ENCODE measurements at places on chromosomes 3 and 15.
A peak's percentile ranks its signal among the peaks of the same experiment; 100 is the strongest.

GRCh38 chr3:25007974-25008658 is 419.9 kb upstream of the RARB start:
- DNase-seq = no peak

DNA sequence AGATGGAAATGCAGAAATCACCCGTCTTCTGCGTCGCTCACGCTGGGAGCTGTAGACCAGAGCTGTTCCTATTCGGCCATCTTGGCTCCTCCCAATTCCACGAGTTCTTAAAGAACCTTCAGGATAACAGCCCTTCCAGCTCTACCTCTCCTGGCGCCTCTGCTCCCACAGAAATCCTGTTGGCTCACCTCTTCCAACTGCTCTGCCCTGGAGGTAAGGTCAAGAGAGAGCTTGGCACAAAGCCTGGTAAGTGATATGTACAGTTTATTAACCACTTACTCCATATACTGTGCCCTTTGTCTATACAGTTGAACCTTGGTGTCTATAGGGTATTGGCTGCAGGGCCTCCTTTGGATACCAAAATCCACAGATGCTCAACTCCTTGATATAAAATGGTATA is 17.8 kb upstream of the FGF12 start:
- no peak for DNase-seq

DNA sequence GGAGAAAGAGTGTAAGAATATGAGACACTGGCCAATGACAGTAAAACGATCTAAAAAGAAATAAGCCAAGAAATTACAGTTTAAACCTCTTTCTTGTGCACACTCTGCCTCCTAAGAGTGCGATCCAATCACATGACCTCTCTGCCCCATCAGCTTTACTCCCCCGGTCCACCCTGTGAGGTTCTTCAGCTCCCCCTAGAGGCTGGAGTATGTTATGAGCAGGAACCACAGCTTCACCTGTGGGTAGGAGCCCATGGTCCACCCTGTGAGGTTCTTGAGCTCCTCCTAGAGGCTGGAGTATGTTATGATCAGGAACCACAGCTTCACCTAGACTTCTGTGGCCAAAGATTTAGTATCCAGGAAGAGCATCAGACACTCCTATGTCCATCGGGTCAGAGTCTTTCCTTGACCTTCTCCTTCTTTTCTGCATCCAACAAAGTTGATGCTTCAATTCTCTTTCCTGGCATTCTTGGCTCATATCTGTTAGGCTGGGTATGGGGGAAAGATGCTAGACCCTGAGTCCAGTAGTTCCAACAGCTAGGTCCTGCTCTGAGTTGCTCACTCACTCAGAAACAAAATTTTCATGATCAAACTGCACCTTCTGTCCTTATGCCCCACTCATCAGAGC is 164.0 kb downstream of the MINAR1 start:
- DNase-seq = peak; percentile 96

- DNase-seq = peak; percentile 23
Measured at GRCh38 chr3:28989646-28990089, 291.2 kb upstream of the RBMS3 start.

- no peak for DNase-seq
Measured at GRCh38 chr3:176755552-176755951, 441.7 kb downstream of the TBL1XR1 start.

DNA sequence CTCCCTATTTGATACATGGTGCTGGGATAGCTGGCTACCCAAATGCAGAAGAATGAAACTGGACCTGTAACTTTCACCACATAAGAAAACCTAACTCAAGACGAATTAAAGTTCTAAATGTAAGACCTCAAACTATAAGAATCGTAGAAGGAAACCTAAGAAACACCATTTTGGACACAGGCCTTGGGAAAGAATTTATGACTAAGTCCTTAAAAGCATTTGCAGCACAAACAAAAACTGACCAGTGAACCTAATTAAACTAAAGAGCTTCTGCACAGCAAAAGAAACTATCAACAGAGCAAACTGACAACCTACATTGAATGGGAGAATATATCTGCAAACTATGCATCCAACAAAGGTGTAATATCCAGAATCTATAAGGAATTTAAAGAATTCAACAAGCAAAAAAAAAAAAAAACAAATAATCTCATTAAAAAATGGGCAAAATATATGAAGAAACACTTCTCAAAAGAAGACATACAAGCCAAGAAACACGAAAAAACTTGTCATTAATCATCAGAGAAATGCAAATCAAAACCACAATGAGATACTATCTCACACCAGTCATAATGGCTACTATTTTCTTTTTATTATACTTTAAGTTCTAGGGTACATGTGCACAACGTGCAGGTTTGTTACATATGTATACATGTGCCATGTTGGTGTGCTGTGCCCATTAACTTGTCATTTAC is 37.0 kb downstream of the HDGFL3 start:
- no peak for DNase-seq

GRCh38 chr3:1943395-1944118 is 155.1 kb upstream of the CNTN4 start:
- DNase-seq = peak; percentile 53

- DNase-seq = no peak
Measured at GRCh38 chr15:68205954-68206539, 915 bp upstream of the CALML4 start.

- DNase-seq = no peak
Measured at GRCh38 chr3:67737906-67738865, 83.8 kb upstream of the SUCLG2 start.

DNA sequence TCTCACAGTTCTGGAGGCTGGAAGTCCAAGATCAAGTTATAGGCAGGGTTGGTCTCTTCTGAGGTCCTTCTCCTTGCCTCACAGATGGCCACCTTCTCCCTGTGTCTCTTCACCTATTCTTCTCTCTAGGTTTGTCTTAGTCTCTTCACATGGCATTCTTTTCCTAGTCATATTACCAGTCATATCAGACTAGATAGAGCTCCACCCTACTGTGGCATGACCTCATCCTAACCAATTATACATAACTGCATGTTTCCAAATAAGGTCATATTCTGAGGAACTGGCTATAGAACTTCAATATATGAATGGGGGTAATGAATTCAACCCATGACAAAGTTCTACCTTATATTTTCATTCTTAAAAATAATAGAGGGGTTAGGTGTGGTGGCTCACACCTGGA is 196.4 kb upstream of the UBE3A start:
- no peak for DNase-seq

- no peak for DNase-seq
Measured at GRCh38 chr15:39462691-39463090, 118.2 kb upstream of the THBS1 start.

DNA sequence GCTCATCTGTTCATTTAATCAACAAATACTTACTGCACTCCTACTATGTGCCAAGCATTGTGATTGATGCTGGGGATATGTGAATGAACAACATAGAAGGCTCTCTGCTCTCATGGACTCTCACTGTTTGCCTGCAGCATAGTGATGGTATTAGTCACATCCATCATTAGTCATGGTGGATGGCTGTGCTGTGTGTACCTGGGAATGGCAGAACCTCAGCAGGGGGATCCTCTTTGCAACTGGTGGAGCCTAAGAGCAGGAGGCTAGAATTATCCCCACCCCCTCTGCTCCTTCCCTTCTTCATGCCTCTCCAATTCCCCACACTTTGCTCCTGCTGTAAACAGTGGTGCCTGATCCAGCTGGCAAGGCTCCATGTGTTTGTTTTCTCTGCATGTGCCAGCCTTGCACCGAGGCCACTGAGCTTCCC is 20.5 kb downstream of the BOC start:
- no peak for DNase-seq

- DNase-seq = peak; percentile 72
Measured at GRCh38 chr15:31489801-31490646, 163.4 kb downstream of the KLF13 start.

GRCh38 chr3:11718637-11719405 is 75.1 kb upstream of the VGLL4 start:
- DNase-seq = peak; percentile 57

DNA sequence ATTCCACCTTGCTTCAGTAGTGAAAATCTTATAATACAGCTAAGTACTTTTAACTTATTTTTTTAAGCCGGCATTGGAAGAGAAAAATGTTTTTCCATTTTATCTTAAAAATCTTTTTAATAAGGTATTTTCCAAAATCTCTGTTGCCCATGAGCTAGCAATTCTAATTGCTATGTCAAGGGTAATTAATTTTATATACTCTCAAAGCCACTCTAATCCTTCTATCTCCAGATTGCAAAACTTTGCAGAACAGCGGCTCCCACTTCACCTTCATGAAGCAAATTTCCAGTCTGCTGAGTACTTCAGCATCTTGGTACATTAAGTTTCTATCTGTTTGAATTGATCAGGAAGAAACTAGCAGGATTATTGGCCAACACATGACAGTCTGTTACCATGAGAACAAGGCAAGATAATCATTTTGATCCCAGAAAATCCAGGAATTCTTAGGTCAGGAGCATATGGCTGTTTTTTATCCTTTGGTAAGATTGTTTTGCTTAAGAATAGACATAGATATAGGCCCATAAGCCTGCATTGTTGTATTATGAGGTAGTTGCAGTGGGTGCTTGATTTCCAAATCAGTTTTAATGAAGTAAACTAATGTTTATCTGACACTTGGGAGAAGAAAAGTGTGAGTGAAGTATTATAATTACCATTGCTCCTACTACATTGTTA is 6.0 kb downstream of the TIPARP start:
- no peak for DNase-seq

GRCh38 chr3:168197162-168197561 is 101.4 kb upstream of the GOLIM4 start:
- no peak for DNase-seq

- no peak for DNase-seq
Measured at GRCh38 chr3:25430287-25430934, 2.3 kb downstream of the RARB start.

GRCh38 chr3:143203142-143203541 is 83.6 kb downstream of the CHST2 start:
- DNase-seq = no peak

GRCh38 chr3:39592311-39593050 is 125.0 kb downstream of the MOBP start:
- DNase-seq = no peak

GRCh38 chr15:65484876-65485275 is 32.6 kb downstream of the DPP8 start:
- no peak for DNase-seq

DNA sequence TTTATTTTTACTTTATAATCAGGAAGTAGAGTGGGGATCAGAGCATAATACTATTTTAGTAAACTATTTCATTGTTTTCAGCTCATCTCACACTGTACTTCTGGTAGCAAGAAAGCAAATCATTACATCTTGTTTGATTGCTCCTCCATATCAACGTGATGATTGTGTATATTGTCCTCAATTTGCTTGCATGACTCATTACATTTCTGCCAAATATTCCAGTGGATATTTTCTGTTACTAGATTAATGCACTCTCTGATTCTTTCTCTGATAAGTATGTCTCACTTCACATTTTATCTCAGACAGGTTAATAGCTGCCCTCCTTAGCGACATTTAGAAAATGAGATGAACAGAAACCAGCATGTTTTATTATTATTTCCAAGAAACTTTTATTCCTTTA is 1145.3 kb downstream of the OTOL1 start:
- no peak for DNase-seq

- peak; percentile 95 for DNase-seq
Measured at GRCh38 chr15:90184119-90184785, 16.9 kb upstream of the SEMA4B start.

GRCh38 chr3:146154995-146155394 is 6.0 kb downstream of the PLOD2 start:
- no peak for DNase-seq

- DNase-seq = no peak
Measured at GRCh38 chr3:60746043-60746638, 505.1 kb downstream of the FHIT start.

DNA sequence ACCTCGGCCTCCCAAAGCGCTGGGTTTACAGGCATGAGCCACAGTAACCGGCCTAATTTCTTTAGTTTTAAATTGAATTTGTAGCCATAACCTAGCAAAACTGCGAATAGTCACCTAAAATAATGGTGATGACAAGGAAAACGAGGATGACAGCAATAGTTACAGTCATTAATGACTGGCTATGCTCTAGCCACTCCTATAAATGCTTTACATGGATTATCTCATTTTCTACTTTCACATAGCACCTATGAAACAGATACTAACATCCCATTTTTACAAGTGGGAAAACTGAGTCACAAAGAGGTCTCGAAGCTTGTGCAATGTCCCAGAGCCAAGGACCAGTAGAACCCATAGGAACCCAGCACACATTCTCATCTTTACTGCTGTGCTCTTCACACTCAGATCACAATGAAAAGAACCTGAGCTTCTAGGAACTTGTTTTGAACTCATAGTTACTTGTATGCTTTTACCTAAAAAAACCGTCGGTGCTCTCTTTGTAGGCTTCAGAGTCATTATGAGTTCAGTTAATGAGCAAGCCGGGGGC is 39.4 kb downstream of the FBXL22 start:
- DNase-seq = no peak

DNA sequence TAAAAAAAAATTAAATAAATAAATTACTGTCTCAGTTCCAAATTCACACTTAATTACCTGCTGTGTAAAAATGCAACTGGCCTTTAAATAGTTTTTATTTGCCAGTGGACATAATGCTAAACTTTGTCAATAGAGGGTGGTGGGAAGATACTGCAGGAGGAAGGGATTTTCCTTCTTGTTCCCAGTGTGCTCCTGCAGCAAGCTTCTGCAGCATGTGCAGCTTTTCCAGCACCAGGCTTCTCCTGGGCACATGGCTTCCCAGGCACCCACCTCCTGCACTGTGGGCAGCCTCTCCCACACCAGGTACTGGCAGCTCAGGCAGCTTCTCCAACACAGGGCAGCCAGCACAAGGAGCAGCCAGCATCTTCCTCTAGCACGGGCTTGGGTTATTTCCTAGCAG is 29.6 kb upstream of the BBX start:
- DNase-seq = no peak

DNA sequence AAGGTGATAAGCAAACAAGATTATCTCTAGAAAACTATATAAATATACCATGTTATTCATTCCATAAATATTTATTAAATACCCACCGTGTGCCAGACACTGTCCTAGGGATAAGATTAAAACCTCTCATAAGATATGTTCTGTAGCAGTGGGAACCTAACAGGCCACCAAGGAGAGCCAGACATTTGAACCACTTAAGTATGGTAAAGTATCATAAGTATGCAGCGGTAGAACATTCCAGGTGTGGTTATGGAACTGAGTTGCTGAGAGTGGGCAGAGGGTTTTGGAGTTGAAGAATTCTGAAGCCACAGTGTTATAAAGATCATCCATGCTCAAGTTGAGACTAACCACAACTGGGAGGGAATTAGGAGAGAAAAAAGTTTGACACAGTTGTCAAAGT is 14.7 kb downstream of the FILIP1L start:
- no peak for DNase-seq

GRCh38 chr15:25707656-25708365 is 155.3 kb downstream of the ATP10A start:
- DNase-seq = no peak

- DNase-seq = no peak
Measured at GRCh38 chr3:180871901-180872300, 40.6 kb upstream of the FXR1 start.
